GM12865 (cell line): ENCODE measurements at places on chromosomes 5 and 9.
A peak's percentile ranks its signal among the peaks of the same experiment; 100 is the strongest.

DNA sequence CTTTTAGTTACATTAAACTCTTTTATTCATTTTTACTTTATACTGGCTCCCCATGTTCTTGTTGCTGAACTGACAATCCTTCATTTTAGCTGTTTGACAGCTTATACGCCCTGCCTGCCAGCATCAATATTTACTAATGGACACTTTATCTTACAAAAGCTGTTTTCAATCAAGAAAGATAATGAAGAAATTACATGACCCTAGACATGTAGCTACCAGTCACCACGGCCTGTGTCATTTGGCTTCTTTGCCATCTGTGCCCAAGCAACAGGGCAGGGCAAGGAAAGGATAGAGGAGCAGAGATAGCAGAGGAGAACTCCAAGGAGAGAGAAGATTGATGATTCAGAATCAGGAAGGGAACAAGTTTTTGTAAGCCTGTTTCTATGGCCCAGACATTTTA lies 647.3 kb downstream of the BRINP1 start:
- DNase-seq = no peak

DNA sequence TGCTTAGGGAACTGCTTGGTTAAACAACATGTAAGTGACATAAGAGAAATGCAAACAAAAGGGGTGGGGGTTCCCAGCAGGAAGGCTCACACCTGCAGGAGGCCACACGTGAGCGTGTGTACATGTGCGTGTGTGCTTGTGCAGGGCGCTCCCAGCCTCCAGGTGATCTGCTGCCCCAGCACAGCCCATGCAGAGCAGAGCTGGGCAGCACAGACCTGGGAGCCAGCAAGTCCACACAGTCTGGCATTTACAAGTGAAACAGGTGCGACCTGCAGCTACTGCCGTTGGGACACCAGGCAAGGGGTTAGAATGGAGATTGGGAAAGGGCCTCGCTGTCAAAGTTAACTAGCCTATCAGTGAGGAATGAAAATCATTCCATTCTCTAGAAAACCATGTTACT lies 41.8 kb downstream of the GRAMD2B start:
- no peak for DNase-seq

GRCh38 chr5:150801117-150801927 lies 22.8 kb downstream of the SMIM3 start:
- DNase-seq = peak; percentile 60

- DNase-seq = no peak
Observed at GRCh38 chr9:121038362-121038761, 11.7 kb downstream of the C5 start.

- DNase-seq = no peak
Observed at GRCh38 chr9:95552814-95553546, 36.2 kb upstream of the PTCH1 start.

DNA sequence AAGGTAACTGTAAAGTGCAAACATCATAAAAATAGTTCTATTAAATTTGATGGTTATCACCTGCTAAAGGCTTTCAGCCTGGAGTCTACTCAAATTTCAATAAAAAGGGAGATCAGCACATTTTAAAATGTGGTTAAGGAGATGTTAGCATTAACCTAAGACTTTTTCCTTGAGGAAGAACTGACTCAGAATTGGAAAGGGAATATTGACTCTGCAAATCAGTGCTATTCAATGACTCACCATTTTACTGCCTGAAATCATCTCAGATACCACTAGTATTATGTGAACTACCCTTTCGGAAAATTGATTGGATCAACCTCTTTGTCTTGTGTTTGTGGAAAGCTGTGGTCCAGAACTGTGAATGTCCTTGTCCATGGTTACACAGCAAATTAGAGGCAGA lies 113.3 kb downstream of the ADRB2 start:
- DNase-seq = no peak

DNA sequence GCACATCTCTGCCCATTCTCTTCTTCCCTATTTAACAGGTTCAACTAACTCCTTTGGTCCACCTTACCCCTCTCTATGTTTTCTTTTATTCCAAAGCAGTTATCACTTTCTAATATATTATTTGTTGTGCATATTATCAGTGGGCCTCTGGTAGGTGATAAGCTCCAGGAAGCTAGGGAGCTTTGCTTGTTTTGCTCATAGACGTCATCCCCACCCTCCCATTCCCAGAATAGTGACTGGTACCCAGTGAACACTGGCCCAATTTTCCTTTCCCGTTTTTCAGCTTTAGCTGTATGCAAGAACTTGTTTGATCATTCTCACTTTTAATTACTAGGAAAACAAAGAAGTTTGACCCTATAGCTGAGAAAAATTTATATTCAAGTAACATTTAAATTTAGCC lies 6.9 kb downstream of the ABHD17B start:
- DNase-seq = no peak

DNA sequence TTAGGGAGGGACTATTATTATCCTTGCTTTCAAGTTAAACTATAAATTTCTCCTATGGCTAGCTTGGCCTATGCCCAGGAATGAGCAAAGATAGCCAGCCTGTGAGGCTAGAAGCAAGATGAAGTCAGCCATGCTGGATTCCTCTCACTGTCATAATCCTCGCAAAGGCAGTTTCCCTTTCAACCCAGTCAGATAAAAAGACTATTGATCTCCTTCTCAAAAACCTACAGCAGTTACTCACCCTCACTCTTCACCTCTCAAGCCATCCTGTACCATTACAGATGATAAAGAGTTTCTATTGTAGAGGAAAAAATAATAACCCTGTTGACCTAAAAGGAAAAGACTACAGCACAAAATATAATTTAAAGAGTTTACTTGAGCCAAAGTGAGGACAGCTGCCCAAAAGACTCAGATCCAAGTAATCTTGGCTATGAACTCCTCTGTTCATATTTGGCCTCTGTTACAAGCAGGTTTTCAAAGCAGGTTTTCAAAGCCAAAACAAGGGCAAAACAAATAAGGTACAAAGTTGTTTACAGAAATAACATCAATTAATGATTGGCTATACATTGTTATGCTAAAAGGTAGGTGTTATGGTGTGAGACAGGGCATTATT lies 41.7 kb downstream of the KCNV2 start:
- DNase-seq = no peak

DNA sequence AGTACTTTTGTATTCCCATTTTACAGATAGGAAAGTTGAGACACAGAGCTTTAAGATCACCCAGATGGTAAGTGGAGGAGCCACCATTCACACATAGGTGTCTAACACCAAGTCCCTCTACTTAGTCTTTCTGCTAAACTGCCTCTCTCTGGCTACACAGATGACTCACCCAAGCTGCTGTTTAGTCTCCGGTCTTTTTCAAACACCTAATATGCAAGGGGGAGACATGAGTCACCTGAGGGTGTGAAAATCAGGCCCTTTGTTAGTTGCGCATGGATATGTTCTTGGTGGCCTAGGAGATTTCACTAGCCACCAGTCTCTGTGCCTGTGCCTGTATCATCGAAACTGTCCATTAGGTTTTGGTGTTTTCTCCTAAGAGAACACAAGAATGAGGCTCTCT lies 117.8 kb downstream of the MAST4 start:
- DNase-seq = peak; percentile 31

GRCh38 chr9:124217836-124218437 lies 39.8 kb upstream of the NEK6 start:
- DNase-seq = peak; percentile 83

DNA sequence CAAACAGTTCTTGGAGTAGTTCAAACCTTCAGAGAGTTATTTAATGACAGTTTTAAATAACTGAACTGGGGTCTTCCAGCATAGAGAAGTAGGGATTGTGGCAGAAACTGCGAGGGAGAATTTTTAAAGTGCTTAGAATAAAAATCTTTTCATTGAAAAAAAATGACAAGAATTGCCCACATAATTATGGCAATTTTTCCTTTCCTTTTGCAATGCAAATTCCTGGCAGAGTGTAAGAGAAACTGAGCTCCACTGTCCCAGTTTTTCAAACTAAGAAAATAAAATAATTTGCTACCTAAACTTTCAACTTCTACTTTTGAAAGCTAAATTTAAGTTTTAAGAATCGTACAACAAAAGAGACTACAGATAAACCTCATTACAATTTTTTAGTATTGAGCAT lies 2.3 kb upstream of the PTGER4 start:
- no peak for DNase-seq

DNA sequence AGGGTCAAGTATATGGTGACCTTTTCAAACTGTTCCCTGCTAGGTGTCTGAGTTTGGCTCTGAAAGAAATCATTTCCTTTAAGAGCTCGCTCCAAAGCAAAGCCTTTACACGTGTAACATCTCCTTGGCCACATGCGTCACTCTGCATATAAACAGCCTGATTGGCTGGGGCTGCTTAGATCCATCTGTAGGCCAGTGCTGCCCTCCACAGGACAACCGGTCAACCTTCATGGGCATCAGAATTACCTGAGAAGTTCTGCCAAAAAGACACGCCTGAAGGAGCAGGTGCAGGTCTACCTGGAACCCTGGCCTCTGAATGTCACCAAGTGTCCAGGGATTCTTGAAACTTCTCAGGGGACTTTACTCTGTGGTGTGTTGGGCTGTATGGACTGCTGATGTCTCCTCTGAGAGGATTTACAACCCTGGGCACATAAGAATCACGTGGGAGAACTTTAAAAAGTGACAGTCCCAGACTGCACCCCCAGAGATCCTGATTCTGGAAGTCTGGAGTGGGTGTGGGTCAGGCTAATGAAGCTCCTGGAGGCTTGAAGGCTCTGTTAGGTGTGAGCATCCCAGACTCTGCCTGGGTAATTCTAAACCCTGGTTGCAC lies 497.6 kb downstream of the GADD45G start:
- peak; percentile 88 for DNase-seq

DNA sequence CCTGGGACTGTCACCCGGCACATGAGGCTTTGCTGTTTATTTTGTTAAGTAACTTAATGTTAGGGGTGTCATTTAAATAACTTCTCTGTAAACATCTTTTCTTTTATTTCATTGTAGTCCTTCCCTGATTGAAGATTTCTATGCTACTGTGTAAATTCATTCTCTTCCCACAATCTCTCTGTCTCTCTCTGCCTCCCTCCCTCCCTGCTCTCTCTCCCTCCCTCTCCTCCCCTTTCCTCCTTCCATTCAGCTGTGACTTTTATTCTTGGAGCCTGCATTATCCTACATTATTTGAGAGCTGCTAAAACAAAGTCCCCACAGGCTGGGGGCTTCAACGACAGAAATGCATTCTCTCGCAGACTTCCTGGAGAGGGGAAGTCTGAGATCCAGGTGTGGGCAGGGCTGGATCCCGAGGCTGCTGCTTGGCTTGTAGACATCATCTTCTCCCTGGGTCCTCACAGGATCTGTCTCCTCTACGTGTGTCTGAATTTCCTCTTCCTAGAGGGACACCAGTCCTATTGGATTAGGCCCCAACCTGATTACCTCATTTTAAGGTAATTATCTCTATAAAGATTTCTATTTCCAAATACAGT lies 18.4 kb downstream of the UBE2QL1 start:
- no peak for DNase-seq

DNA sequence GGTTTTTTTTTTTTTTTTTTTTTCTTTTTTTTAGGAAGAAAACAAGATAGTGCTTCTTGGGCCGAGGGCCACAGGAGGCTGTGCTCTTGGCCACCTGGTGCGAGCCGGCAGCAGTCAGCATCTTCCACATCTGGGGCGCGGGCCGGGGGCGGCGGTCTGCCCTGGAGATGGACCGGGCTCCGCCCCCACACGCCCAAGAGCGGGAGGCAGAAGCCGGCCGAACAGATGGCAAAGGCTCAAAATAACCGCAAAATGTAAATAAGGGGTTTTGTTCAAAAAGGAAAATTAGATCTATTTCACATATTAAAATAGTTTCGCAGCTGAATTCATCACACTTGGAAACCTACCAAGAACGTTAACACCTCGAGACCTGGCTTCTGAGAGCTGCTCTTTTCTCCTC lies 51.5 kb upstream of the UBAC1 start:
- no peak for DNase-seq

DNA sequence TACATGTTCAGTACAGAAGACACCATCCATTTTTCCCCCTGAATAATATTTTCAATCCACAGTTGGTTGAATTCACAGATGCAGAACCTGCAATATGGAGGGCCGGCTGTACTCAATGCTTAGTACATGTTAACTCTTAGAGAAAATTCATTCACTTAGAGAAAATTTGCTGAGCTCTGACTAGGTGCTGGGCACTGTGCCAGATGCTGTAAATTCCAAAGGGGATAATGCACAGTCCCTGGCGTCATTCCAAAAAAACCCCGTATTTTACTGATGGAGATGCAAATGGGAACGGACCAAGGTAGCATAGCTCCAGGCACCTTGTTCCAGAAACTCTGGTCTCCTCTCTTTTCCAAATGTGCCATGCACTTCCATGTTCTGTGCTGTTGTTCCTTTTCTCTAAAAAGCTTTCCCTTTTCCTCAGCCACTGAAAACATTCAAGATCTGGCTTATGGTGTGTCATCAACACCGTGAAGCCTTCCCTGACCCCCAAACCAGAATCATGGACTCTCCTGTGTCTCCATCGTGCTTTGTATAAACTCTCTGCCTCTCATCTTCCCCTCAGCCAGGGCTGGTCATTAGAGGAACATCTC lies 55.7 kb upstream of the COL15A1 start:
- DNase-seq = no peak

GRCh38 chr5:52419357-52419756 lies 368.4 kb upstream of the ITGA1 start:
- no peak for DNase-seq

DNA sequence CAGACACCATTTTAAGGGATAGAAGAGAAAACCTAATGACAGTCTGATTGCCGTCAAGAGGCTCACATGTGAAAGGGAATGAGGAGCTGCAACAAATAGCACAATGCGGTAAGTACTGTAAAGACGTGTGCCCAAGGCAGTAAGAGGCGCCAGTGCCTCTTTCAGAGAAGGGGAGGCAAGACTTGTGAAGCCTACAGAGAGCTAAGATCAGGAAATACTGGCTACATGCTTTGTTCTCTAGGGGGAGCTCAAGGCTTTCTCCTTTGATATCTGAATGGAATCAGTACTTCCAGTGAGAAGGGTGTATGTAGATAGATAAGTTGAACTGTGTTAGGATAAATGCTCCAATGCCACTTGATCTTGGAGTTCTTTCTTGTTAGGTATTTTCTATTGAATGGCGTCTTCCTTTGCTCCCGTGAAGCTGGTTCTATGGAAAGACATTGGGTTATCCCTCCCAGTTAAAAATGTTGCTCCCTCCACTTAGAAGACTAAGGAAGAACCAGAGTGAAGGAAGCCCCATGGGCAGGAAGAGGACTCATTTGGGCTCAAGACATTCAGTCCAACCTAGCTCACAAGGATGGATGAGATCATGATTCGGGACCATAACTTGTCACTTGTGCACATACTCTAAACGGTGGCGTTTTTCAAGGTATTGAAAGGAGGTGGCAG lies 23.5 kb upstream of the ALDOB start:
- DNase-seq = peak; percentile 63

GRCh38 chr5:154610321-154611154 lies 132.5 kb upstream of the HAND1 start:
- DNase-seq = peak; percentile 91

DNA sequence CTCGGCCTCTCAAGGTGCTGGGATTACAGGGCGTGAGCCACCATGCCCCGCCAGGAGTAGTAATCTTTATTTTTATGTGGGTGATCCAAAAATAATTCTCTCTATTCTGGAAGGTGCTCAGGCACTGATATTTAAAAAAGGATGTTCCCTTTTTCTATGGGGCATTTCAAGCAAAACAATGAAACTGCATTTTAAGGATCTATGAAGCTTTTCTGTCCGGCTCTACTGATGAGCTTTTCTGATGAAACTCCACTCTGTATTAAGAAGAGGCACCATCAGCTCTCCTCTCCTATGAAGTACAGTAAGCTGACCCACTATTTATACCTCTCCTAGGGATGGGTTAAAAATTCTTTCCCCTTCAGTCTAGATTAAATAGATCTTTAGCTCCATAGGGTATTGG lies 7.4 kb downstream of the ADAM19 start:
- DNase-seq = no peak
